GM12864 (cell line): ENCODE measurements at places on chromosomes 11 and 22.

- no peak for DNase-seq
Observed at GRCh38 chr11:81899156-81899555, 834.5 kb downstream of the FAM181B start.

GRCh38 chr11:68657021-68657780 lies 27.1 kb upstream of the GAL start:
- DNase-seq = no peak

DNA sequence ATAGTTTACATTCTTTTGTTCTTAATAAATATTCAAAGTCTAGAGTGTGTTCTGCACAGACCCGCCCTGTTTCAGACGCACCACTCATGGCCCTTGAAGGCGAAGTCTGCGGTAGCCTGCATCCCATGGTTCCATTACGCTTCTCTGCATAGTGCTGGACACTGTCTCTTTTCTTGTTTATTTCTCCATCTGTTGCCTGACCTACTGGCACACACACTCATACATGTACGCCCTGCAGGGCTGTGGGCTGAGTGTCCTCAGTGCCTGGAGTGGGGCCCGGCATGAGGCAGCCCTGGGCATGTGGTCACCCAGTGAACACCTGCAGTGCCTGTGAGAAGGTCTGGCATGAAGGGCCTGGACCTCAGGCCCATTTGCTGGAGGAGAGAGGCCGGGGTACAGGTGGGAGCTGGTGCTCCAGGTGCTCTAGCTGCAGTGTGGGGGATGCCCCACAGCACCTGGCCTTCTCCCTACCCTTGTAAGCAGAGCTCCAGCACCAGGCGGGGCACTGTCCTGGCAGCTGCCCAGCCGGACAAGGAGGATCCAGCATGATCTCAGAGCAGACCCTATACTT lies 404.1 kb downstream of the TBC1D22A start:
- no peak for DNase-seq

DNA sequence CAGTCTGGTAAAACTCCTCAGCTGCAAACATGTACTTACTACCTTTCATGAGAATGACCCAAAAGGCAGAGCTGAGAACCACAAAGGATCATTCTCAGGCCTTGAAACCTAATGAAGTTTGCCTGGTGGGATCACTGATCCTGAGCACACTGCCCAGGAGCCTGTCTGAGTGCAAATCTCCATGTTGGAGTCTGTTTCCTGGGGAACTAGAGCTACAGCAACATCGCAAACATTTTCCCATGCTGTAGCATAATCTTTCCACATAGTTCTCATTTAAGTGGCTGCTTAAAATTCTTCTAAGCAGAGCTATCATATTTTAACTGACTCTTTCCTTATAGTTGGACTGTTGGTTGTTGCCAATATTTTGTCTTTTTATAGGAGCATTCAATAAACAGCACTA lies 58.5 kb downstream of the GUCY1A2 start:
- DNase-seq = no peak

DNA sequence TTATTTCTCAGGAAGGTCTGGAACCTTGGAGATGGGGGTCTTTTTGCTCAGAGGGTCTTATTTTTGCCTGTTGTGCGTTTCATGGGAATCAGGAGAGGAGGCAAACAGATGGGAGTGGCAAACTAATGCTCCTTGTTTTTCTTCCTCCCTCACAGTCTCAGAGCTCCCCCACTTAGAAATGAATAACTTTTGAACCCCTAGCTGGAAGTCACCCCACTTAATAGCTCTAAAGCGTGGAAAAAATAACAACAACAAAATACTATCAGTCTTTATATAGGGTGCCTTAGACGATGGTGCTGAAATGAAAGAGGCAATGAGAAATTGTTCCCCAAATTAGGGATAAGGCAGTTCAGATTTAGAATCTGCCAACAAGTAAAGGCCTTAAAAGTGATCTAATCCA lies 76.8 kb upstream of the BDNF start:
- DNase-seq = no peak

DNA sequence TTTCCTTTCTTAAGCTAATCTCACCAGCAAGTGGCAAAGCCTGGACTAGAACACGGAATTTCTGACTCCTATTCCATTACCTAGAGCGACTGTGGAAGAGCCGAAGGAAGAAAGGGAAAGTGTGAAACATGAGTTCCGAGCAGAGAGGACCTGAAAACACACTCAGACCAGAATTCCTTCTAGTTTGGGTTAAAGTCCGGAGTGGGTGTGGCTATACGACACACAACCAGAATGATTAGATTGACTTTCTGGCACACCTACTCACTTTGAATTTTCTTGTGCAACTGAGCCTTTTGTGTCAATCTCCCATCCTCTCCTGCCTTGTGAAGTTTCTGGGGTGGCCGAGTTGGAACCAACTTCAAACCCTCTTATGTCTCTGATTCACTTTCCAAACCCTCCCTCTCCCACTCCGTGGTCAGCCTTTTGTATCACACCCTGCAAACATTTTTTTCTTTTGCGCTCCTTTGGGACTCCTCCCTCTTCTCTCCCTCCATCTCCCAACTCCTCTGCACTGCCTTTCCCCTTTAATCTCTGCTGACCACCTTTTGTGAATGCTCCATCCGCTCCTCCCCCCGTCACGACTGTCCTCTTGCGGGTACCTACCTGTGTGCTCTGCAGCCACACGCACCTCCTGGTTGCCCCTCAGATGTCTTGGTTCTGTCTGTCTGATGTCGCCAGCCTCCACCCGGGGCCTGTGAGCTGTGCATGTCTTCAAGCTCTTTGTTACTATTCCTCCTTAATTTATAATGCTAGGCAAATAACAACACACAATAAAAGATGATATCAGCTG lies 86.3 kb upstream of the BLID start:
- DNase-seq = no peak

DNA sequence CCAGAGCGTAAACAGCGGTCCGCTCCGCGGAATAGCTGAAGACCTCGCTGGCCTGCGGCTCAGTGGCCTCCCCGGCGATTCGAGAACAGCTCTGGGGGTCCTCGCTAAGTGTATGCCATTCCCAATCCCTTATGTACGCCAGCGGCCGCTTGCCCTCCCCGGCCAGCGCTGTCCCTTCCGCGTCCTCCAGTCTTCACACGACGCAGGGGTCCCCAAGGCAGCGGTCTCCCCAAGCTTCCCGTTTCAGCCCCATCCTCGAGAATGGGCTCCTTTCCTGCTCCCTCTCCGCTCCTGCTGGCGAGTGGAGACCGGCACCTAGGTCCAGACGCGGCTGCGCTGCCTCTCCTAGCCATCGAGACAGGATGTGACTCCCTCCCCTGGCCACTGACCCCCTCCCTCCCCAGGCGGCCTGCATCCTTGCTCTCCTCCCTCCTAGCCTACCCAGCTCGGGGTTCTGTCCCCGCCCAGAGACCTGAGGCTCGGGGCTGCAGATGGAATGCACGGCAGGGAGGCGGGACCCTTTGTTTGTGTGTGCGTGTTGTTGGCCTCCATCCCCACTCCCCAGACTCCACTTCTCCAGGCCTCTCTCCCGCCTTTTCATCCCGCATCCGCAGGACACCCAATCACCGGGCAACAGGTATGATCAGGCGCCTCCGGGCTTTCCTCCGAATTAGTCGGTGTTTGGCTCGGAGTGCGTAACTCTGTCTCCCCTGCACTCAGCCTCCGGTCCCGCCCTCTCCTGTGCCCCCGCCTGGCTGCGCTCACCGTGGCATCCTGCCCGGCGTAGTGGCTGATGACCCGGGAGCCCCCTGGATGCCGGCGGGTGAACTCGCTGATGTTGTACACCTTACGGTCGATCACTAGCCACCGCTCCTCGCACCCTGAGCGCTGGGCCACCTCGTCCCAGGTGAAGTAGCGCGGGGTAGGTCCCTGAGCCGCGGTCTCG lies 740 bp downstream of the FADS1 start:
- no peak for DNase-seq

- no peak for DNase-seq
Observed at GRCh38 chr22:50199829-50200460, 866 bp upstream of the SELENOO start.

- DNase-seq = no peak
Observed at GRCh38 chr22:22706253-22706915, 62.0 kb downstream of the GGTLC2 start.

GRCh38 chr11:34055218-34056000 lies 3.9 kb downstream of the CAPRIN1 start:
- no peak for DNase-seq

GRCh38 chr22:23207729-23208393 lies 27.6 kb downstream of the BCR start:
- DNase-seq = no peak

DNA sequence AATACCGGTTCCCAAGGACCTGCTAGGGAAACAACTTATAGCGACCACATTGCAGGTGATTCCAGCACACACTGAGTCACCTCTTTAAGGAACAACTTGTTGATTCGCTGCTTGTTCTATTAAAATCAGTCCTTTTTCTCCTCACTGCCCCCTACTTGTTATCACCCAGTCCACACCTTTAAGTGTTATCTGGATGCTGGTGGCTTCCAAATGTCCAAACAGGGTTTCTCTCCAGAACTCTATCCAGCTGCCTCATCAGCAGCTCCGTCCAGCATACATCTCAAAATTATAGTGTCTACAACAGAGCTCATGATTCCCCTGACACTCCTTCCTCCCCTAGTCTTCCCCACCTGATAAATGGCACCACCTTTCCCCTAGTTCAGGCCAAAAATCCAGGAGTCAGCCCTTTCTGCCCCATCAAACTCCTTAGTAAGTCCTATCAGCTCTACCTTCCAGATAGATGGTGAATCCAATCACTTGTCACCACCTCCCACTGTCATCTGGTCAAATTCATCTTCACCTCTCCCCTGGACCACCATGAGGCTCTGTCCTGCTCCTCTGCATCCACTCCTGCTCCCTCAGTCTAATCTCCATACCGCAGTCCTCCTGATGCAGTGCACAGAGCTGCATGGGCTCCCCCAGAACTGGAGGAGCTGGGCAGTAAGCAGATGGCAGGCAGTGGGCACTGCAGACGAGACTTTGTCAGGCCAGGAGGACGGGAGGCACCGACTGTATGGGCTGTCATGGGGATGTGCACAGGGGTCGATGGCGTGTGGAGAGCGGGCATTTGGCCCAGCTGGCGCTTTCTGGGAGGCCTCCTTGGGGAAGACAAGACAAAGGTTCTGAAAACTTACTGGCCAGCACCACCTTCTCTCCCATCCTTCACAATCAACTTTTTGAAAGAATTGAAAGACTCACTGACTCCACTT lies 19.3 kb downstream of the IL10RA start:
- no peak for DNase-seq

- DNase-seq = no peak
Observed at GRCh38 chr11:32016111-32016510, 74.8 kb upstream of the RCN1 start.

DNA sequence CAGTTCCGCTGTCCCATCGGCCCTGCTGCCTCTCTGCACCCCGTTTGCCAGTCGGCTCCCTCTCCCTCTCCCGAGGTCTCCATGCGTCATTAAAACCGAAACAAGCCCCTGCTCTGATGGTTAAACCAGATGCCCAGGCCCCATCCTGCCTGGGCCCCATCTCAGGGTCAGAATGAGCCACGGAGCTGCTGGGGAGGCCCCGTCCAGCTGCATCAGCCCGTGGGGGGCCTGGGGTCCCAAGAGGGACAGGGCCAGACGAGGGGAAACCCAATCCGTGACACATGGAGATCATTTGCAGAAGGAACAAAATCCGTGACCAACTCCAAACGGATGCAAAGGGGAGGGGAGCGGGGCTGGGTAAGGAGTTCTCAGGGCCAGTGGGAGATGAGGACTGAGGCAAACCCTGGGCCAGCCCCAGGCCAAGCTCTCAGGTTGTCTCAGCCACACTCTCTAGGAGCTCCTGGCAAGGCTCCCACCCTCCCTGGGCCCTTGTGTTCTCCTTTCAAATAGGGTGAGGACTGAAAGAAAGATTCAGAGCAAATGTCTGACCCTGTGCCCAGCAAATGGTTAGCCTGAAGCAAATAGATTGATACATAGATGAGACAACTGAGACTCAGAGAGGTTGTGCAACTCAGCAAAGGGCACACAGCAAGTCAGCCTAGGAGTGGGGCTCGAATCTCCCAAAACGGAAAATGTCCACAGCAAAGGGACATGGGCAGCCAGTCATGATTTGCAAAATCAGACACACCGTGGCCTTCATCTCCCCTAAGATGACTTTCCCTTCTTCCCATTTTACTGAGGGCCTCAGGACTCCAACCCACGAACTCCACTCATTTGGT lies 162.1 kb downstream of the MN1 start:
- no peak for DNase-seq

DNA sequence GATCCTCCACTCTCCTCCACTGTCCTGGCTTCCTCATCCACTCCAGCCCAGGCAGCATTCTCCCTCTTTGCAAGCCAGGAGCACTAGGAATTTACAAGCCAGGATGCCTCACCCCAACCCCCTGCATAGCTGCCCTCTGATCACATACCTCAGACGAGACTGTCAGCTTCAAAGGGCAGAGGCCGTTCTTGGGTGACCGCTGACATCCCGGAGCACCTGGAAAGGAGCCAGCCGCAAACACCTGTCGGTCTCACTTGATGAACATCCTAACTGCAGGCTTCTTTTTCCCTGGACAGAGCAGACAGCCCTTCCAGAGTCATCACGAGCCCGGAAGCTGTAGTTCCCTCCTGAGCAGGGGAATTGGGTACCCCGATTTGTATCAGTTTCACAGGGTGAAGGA lies 451.3 kb upstream of the B3GAT1 start:
- no peak for DNase-seq

GRCh38 chr11:130359419-130359818 lies 44.7 kb upstream of the ZBTB44 start:
- DNase-seq = no peak
